Activated T-cell treated with anti-CD3 and anti-CD28 coated beads, Interleukin-2, amount 50 U/mL, for 1 hour (primary cell): ENCODE measurements at places on chromosomes 13 and 19.

DNA sequence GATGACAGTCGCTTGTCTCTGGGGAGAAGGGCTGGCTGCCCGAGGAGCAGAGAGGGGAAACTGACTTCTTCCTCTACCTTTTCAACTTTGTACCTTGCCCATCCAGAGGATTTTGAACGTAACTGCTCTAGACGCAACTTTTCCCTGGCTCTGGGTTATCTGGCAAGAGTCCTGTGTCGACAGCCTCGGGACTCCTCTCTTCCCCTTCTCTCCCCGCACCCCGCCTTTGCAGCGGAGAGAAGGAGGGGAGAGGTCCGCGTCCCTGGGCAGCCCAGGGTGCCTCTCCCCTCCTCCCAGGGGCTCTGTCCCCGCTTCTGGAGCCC, 574 bp downstream of the SH3GL1 start:
- no peak for DNase-seq

DNA sequence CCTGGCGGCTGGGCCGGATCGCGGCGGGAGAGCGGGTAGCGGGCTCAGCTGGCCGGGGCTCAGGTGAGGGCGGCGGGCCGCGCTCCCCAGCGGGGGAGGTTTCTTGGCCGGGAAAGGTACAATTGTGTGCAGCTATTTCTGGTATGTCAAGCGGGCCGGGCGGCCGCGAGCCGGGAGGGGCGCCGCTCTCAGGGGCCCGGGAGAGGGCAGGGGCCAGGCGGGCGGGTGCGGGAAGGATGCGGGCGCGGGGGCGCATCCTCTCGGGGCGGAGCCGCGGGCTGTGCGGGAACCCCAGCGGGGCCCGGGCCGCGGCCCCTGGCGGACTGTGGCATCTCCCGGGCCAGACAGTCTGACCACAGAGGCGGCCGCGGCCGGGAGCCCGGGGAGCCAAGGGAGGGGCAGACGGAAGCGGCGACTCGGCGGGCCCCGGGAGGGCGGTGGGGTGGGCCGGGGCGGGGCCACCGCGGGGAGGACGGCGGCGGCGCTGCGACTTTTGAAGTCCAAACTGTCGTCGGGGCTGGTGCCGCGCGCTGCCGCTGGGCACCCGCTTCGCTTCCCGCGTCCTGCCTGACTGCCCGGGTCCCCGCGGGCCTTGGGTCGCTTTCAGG, at the start of gene LMO7:
TSS of gene LMO7 (plus strand) at position 503 of the 608 bp plus-strand sequence. CDS start 328 bp downstream, outside the sequence.
- peak; percentile 65 for DNase-seq

GRCh38 chr19:5075597-5075996, 106.7 kb downstream of the KDM4B start:
- no peak for DNase-seq

DNA sequence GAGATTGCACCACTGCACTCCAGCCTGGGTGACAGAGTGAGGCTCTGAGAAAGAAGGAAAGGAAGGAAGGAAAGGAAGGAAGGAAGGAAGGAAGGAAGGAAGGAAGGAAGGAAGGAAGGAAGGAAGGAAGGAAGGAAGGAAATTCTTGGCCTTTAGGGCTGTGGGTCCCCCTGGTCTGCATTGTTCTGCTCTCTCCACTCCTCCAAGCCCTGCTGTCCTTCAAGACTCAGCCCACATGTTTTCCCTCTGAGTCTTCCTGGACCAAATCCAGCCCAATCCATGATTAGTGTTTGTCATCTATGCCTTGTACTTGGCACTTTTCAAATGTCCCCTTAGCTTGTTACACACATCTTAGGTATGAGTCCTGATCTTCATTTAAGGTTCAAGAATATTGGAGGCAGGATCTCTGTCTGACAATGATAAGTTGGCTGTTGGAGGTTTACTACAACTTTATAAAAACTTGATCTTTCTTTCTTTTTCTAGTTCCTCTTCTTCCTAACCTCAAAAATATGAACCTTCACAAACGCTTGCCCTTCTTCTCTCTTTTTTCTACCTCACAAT, 48.8 kb upstream of the INTS6 start:
- DNase-seq, result no peak

GRCh38 chr13:110921695-110922094, 6.8 kb upstream of the ANKRD10 start:
- DNase-seq, result no peak

GRCh38 chr13:75762076-75762937, 126.2 kb downstream of the LMO7 start:
- DNase-seq, result no peak

- no peak for DNase-seq
These were observed 83.9 kb downstream of the CCNA1 start for GRCh38 chr13:36516225-36516624.

DNA sequence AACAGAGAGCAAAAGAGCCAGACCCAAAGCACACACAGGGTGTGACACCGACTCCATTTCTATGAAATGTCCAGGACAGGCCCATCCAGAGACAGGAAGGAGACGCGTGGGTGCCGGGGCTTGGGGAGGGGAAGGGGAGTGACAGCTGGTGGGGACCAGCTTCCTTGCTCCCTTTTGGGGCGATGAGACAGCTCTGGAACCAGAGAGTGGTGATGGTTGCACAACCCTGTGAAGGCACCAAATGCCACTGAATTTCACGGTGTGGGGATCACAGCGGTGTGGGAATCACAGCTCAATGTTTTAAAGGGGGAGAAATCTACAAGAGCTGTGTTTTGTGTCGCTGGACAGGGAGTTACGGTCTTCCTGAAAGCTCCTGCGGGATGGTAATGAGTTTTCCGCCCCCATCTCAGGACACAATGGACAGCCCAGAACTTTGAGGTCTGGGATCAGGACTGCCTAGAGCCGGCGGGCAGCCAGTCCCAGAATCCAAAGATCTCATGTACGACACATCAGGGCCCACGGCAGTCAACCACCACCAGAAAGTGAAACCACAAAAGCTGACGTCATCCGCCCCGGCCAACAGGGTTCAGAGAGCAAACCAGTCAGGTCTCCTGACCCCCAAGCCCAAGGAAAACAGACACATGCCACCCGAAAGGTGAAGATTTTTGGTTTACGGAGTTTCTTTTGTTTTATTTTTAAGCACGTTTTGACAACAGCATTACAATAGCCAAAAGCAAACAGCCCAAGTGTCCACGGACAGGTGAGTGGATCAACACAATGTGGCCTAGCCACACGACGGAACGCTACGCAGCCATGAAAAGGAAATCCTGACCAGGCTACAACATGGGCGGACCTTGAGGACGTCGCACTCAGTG, 7.3 kb downstream of the SGTA start:
- peak; percentile 68 for DNase-seq

DNA sequence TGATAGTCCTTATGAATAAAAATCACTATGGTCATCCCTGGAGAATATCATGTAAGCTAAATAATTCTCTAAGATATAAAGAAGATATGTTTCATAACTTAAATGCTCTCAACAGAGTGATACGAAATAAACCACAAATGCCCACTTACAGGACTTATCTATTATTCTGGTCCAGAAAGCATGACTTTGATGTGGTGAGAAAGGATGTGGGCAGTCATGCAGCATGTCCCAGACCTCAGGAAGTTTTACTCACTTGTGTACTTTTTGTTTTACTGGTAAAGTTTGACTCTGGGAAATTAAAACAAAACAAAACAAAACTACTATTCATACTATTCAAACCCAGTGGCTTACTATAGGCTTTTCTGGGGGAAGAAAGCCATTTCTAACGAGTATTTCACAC, 483.2 kb upstream of the SLITRK6 start:
- no peak for DNase-seq

DNA sequence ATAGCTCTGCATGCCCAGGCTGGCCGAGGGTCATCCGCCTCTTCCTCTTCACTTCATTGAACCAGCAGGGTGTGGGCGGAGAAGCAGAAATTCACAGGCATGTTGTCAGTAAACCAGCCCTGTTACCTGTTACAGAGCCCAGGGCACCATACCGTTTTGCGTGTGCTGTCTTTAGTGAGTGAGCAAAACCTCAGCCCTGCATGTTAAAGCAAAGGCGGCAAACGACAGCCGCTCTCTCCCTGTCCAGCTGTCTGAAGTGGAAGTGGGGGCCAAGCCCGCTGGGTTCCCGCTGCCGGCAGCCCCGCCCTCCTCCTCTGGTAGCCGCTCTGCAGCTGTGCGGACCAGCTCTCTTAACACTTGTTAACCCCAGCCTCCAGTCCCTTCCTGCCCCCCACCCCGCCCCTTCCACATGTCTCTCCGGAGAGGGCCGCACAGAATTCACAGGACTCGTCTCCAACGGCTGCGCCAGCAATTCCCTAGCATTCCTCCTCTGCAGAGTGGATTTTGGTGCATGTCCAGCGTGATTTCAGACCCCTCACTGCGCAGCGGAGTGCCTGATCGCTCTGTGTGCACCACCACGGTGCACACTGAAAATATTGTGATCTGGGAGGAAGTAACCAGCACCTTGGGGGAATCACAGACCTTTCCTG, 12.7 kb downstream of the KLHL26 start:
- no peak for DNase-seq

- DNase-seq, result no peak
These were observed 17.2 kb downstream of the GTF2F2 start for GRCh38 chr13:45137526-45137925.

- no peak for DNase-seq
These were observed 154.9 kb downstream of the UGGT2 start for GRCh38 chr13:95898256-95898655.

GRCh38 chr19:4870025-4870700, 2.7 kb upstream of the PLIN3 start:
- DNase-seq, result no peak

DNA sequence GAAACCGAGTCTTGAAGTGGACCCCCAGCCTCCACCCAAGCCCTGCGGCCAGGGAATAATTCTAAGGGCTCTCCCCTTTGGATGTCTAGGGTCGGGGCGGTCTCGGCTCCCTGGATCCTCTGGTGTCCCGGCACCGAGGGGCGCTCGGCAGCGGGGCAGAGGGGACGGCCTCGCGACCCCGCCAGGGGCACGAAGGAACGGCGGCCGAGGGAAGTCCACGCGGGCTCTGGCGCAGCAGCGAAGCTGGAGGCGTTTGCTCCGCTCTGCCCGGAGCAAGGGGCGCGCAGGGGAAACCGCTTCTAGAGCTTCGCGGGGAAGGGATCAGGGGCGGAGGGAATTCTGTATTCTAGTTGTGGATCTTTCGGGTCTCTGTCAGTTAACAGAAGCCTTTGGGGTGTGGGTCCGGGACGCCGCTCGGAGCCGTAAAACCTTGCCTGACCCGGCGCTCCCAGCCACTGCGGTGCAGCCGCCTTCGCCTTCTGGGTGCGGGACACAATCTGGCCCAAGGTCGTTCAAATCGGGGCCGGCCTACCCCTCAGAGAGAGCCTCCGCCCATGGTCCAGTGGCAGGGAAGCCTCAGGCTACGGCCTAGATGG, 118.2 kb downstream of the KCNRG start:
- no peak for DNase-seq

GRCh38 chr13:23709536-23709935, 139.3 kb downstream of the TNFRSF19 start:
- DNase-seq, result no peak

GRCh38 chr13:30520571-30520970, 54.8 kb upstream of the HMGB1 start:
- DNase-seq, result no peak

DNA sequence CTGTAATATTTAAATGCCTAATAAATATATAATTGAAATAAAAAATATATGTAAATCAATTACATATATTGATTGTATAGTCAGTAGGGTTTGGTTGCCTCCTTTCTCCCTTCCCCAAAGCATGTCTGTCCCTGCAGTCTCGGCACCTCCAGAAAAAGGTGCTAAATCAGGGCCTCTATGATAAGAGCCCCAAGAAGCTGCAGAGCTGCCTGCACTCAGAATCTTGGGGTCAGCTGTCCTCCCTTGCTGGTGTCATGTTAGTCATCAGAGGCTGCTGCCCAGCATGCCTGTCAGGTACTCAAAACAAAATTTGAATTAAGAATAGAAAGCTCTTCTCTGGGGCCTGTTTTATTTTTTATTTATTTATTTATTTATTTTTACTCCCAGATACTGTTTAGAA, 9.8 kb downstream of the FLT1 start:
- DNase-seq, result no peak

DNA sequence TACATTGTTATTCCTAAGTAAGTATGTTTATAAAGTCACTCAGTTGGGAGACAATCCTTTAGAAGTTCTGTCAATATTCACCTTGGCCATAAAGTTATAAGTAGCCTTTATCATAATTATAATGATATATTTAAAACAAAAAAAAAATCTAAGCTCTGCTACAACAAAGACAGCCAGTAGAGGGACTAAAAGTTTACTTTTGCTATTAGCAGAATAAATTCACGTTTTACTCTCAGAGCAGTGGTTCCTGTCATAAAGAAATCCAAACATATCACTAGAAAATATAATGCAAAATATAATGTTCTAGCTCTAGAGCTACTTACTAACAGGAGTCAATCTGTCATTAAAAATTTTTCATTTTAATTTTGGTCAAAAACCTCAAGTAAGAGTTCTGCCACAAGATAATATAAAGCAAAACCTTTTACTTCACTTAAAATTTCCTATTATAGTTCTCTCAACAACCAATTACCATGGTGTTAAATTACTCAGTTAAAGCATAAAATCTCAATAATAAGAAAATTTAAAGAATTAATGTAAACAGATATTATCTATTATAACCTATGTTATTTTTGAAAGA, 17.7 kb downstream of the INTS6 start:
- DNase-seq, result no peak

DNA sequence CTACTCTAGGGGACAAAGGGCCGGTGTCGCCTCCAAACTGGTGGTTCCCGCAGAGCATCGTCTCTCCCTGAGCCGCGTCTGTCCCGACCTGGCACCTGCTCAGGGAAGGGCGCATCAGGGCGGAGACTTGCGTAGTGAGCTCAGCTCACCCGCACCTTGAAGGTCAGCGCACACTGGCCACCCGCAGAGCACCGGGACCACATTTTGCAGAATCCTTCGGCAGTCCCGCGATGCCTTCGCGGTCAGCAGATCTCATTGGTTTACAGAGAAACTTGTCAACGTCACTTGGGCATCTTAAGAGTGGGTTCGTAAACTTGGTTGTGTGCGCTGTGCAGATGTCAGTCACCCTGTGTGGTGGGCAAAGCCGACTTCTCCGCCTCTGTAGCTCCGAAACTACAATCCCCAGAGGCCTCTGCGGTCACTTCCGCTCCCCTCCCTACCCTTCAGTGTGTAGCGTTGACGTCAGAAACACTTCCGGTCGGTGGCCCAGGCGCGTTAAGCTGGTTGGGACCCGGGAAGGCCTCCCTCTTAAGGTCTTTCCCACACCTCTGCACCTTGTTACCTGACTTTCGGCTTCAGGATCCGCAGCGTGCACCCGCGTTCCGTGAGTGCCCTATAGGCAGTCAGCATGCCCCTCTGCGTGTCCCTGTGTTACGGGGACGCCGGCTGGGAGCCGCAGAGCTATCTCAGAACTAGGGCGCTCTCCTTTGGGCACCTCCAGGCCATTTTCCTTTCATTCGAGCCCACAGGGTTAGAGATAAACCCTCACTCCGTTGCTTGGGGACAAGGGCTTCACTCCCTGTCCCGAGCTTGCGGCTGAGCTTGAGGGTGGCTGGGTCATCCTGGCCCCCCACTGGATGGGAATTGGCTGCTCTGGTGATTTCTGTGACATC, 36.5 kb upstream of the ZNF527 start:
- peak; percentile 86 for DNase-seq

GRCh38 chr13:112531263-112531794, 56.6 kb downstream of the TUBGCP3 start:
- DNase-seq, result no peak
